ENCODE measurements at places on chromosomes 6 and 20.

GRCh38 chr6:69789578-69789977 is 7.2 kb downstream of the LMBRD1 start:
- no peak for DNase-seq

DNA sequence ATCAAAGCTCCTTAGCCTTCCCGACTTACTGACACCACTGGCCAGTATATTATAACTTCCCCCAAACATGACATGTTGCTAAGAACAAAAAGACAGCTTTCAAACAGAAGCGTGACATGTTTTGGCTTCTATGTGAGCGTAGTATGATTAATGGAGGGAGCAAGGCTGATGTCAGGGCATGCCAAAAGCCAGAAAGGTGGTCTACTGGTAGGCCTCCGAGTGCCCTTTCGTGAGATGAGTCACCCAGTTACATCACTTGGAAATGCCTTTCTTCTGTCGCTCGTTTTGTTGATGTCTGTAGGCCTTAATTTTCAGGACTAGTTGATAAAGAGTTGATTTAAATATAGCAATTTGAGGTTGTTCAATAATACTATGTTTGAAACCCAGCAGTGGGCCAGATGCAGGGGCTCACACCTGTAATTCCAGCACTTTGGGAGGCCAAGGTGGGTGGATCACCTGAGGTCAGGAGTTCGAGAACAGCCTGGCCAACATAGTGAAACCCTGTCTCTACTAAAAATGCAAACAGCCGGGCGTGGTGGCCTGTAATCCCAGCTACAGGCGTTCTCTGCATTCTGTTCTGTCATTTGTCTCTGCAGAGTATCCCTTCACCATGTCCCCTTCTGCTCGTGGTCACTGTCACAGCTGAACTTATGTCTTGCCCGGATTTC is 53.3 kb downstream of the CNKSR3 start:
- no peak for DNase-seq

- DNase-seq = no peak
Measured at GRCh38 chr20:37526839-37527637, 638 bp downstream of the BLCAP start.

- DNase-seq = no peak
Measured at GRCh38 chr6:169587975-169588374, 113.9 kb downstream of the WDR27 start.

DNA sequence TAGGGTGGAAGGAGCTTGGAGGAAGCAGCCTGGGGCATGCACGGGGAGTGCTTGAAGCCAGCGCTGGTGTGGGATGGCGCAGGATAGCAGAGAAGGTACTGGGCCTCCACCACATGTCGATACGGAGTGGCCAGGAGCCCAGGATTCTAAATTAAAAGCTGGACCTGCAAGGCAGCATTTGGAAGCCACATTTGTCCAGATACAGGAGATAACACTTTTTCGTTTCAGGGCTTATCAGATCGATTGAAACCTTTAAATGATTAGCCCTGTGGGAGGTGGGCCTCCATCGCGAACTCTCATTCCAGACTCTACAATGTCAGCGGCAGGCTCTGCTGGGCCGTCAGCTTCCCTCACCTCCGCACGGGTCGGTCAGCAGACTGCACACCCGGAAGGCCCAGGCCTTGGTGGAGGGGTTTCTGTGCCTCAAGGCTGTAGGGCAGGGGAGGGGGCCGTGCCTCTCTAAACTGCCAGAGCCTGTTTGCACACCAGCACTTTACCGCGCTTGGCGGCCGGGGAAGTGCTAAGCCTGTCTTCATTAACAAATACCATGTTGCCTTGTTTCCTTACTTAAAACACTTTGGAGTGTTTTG is 17.9 kb downstream of the EDN3 start:
- DNase-seq = no peak

- DNase-seq = no peak
Measured at GRCh38 chr20:43458422-43458924, 777 bp downstream of the SRSF6 start.

DNA sequence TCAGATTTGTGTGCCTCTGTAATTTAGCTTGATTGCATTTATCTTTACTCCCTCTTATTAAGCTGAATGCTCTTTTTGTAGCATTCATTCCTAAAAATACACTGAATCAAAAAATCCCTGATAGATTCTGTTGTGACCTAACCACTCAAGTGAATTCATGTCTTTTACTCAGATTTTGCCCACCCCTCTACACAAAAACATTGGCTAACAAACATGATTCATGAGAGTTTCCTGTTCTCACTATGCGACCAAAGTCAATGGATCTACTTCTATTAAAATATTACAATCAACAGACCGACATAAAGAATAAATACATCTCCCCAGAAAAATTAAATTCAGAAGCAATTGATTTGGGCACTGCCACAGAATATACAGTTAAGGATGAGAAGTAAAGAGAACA is 99.5 kb upstream of the THEMIS start:
- no peak for DNase-seq

Data from activated CD4-positive, CD25-positive, alpha-beta regulatory T cell treated with anti-CD3 and anti-CD28 coated beads, Interleukin-2, amount 50 U/mL, for 72 hours (primary cell).